ENCODE measurements at places on chromosomes 3 and 15.

DNA sequence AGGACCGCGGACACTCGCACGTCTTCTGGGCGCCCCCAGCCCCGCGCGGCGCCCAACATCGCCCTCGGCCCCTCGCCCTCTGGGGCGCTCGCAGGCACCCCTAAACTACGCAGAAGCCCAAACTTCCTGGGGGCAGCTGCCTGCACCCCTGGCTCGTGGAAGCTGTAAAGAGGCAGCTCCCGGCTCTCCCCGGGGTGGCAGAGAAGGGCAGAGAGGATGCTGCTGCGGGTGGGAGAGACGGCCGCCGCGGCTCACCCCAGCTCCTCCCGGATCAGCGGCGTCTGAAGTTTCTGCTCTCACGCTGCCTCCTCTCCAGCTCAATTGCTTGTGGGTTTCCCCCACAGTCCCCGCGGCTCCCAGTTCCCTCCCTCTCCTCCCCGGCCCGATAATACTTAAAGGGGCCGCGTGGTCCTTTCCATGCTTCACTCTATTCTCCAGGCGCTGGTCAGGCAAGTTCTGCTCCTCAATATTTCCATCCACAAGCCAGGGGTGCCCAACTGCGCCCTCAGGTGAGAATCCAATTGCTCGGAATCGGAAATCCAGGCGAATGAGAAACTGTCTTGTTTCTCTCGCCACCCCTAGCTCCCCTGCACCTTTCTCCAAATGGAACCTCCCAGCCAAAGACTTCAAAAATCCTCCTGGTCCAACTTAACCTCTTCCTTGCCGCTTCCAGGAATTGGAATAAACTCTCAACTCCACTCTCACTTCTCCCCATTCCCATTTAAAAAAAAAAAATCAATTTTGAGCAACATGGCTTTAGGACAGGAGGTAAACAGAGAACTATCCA, 748.5 kb downstream of the ROBO1 start:
- DNase-seq, result peak; percentile 97

- DNase-seq, result no peak
Observed at GRCh38 chr3:188658606-188659005, 504.6 kb downstream of the LPP start.

GRCh38 chr15:82943176-82943575, 9.3 kb downstream of the HOMER2 start:
- DNase-seq, result no peak

DNA sequence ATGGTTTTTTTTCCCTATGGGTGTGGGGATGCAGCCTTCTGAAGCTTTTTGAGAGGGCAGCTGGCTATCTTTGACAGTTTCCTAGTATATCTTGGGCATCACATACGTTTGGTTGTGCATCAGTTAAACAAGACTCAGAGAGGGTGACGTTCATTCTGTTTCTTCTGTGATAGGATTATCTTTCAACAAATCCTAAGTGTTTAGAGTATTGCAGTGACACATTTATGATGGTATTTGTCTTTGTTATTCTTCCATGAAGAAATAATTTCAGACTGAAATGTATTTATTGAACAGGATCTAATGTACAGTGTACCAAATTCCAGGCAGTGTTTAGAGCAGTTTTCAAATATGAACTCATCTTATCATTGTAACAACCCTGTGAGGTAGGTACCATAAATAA, 114.4 kb downstream of the PLCL2 start:
- no peak for DNase-seq

DNA sequence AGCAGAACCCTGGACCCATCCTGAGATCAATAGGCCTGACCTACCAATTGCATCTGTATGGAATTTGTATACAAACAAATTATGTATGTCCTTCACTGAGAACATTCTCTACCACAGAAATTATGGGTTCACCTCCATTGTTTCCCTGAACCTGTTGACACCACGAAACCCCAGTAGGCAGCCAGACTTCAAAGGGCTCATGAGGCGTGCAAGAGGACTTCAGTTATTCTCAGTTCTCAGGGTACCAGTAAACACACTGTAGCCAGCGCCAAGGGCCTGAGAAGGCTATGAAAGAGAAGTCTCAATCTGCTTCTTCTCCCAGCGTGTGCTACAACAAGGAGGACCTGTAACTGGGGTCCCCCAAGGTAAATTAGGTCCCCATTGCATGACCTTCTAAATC, 254.9 kb upstream of the GOLGA6L4 start:
- no peak for DNase-seq

DNA sequence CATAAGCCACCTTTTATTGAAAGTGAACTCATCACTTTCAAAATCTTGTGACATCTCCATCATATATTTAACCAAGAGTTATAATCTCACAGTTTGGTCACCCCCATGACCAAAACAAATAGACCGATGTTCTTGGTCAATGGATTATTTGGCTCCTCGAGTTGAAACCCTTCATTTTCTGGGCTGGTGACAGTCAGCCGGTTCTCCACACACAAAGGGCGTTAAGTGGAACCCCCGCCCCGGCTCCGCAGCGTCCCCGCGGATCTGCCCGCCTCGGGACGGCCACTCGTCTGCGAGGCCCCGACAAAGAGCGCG, 772 bp downstream of the TSPAN3 start:
- no peak for DNase-seq

- no peak for DNase-seq
Observed at GRCh38 chr3:14377838-14378169, 24.6 kb upstream of the SLC6A6 start.

- DNase-seq, result no peak
Observed at GRCh38 chr15:58440922-58441321, 9.1 kb downstream of the LIPC start.

- no peak for DNase-seq
Observed at GRCh38 chr3:159807137-159808040, 181.2 kb upstream of the IL12A start.

- DNase-seq, result no peak
Observed at GRCh38 chr3:107034142-107034541, 343.1 kb upstream of the CCDC54 start.

DNA sequence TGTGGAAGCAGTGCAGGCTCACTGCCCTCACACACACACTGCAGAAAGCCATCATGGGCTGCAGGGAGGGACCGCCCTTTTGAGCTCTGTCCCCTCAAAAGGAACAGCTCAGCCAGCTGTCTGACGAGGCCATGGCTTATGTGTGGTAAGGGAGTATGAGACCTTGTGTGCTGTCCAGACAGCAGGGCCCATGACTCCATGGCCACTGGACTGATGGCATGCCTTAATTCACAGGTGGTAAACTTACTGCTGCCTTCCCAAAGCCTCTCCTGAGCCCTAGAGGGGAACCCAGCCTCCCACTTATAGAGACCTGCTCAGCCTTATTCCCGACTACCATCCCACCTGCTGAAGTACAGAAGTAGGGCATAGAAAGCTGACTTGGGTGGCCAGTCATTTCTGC, 5.6 kb downstream of the FAM240A start:
- no peak for DNase-seq

GRCh38 chr15:70547846-70548487, 215.4 kb downstream of the UACA start:
- no peak for DNase-seq

GRCh38 chr15:73318463-73319351, 50.1 kb downstream of the HCN4 start:
- peak; percentile 85 for DNase-seq

GRCh38 chr3:72536206-72536877, 311.9 kb downstream of the SHQ1 start:
- no peak for DNase-seq

DNA sequence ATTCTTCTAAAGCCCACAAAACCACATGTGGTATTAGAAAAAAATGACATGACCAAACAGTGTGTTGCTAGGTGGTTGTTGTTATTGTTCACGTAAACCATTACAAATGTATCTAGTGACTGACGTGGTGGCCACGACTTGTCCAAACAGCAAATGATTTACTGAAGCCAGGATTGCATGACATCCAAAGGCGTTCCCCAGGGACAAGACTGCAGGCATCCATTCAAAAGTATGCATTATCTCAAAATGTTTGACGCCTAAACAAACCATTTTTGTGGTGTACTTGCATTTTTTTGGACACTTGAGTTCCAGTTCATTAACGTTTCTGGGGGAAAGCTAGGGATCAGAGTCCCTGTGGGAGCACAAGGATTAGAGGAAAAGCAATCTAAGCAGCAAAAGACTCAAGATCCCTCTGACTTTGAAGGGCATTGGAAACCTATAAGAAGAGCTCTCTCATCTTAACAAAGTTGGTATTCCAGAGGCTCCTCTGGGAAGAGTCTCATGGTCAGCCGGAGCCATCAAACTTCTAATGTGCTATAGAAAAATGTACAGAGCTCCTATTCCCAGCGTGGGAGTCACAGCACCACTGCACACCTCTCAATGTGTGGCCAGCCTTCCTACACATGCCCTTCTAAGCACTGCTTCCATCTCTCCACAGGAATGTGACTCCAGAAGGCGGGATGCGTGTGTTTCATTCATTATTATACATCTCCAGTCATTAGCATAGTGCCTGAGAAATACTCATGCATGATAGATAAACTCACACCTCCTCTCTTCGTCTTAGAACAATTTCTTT, 62.9 kb downstream of the FBN1 start:
- no peak for DNase-seq

DNA sequence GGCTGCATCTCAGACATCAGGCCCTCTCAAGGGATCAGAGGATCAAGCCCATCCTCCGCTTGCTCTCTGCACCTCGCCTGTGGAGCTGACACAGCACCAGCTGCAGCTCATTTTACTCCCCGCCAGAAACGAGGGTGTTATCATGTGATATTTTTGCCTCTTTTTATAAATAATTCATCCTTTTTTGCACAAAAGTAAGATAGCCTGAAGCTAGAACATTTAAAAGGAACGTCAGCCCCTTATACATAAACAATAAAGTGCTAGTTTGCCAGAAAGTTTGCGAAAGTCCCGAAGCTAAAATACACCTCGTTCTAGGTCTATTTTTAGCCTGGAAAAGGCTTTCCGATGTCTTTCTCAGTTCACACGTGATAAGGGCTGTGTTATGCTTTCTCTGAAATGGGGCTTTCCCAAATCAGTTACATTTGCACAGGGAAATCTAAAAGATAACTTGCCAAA, 9.6 kb upstream of the FAM174B start:
- peak; percentile 65 for DNase-seq

DNA sequence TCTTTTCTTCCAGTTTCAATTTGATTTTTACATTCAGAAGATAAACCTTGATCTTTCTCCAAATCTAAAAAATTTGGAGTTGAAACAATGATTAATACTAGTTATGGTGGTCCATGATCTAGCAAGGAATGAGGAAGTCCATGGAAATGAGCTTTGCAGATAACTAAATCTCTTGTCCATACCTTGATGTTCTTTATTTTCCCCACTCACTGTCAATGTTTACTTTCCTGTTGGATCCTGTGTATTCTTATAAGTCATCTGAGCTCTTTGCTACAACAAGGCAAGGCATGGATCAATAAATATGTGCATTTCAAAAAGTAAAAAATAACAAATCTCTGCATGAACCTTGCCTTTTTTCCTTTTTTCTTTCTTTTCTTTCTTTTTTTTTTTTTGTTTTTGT, 6.2 kb upstream of the MYO1E start:
- DNase-seq, result no peak

DNA sequence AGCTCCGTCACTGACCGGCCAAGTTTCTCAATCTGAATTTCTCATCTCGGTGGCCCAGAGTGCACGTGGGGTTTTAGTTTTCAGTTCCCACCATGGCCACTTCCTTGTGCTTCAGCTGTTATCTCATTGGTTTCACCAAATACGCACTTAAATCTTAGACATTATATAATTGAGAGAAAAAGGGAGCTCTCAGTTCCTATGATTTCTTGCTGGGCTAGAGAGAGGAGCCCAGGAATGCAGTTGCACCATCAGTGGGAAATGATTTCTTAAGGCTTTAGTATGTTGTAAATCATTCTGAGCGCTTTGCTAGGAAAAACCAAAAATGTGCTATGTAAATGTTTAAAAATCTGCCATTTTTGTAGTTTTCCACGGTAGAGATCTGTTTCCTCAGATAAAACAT, 53.2 kb downstream of the OXNAD1 start:
- no peak for DNase-seq

DNA sequence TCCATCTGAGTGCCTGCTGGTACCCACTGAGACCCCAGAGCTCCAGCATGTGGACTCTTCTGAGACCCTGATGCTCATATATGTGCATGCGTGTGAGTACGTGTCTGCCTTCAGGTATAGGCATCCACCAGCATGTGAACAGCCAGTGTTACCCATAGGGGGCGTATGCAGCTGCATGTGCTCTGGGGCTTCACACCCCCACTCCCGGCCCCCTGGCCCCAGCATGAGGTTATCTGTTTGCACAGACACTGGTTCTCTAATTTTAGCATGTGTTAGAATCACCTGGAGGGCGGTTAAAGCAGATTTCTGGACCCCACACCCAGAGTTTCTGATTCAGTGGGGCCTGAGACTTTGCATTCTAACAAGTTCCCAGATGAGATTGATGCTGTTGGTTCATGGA, 824 bp upstream of the CILP start:
- DNase-seq, result peak; percentile 7

DNA sequence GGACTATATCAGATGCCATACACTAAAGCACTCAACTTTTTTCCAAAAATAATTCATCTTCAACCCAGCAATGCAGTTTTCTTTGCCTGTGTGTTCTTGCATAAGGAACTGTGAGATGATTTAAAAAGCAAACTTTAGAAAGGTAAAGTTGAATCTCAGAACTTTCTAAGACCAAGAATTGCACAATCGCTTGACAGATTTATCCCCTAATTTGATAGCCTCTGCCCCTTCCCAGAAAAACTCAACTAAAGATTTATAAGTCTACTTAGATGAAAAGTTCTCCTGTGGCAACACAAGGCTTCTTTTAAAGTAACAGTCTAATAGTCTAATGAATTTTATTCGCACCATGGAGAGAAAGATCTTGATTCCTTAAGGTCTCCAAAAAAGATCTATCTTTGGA, 259.3 kb downstream of the MAGI1 start:
- no peak for DNase-seq

DNA sequence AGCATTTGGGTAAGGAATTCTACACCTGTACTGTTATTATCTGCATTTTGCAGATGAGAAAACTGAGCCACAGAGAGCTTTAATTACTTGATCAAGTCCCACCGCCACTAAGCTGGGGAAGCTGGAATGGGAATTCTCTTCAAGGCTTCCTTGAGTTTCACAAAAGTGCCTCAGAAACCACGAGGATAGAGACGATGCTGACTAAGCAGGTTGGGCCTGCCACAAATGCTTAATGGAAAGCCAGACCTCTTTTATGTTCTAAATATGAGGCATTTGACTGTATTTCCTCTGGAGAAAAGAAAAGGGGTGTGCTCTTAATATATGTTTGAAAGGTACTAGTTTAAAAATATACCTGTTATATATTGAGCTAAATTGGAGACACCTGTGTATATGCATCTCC, 34.7 kb downstream of the ADAMTS9 start:
- DNase-seq, result no peak

Data from eye (tissue), 1 donor.